GM23248 (cell line): ENCODE measurements at places on chromosomes 6 and 20.

GRCh38 chr20:51265361-51265760 is 242.5 kb upstream of the KCNG1 start:
- no peak for DNase-seq

DNA sequence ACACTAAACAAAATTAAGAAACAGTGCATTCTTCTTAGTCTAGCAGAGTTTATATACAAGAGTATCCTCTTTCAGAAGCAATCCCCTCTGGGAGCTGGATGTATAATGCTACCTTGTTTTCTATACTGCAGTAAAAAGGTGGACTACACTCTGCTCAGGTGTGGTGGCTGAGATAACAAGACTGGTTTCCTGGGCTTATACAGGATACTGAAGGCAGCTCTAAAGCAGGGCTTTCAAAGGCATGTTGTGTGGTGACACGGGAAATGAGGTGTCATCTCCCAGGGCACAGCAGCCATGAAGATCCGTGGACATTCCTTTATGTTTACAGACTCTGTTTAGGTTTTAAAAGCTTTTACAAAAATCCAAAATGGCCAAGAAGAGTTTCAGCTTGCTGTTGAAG is 136.7 kb downstream of the MAP3K4 start:
- DNase-seq, result no peak

GRCh38 chr6:169556758-169557548 is 144.9 kb downstream of the WDR27 start:
- no peak for DNase-seq

DNA sequence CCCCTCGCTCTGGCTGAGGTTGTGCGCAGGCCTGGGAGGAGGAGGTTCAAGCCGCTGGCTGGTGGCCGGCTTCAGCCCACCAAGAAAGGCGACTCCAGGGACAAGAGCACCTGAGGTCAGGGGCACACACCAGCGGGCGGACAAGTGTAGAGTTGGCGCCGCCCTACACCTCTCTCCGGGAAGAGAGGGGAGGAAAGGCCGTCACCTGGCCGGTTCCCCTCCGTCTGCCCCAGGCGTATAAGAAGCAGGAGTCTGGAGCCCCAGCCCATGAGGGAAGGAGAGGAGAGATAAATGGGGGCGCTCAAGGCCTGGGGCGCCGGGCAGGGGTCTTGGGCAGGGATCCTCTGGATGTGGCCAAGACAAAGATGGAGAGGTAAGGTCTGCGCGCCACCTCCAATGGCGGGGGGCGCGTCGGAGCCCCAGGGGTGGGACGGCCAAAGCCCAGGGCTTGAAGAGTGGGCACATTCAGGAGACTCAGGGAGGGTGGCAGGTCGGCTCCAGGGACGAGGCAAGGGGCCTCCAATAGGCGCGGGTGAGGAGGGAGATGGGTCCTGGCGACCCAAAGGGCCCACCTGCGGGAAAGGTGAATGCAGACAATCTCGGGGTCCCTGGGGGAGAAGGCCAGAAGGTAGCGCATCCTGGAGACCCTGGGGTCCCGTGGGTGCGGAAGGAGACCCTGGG is 826 bp downstream of the RIMS4 start:
- no peak for DNase-seq

- no peak for DNase-seq
Measured at GRCh38 chr6:63263444-63263843, 52.2 kb downstream of the FKBP1C start.

DNA sequence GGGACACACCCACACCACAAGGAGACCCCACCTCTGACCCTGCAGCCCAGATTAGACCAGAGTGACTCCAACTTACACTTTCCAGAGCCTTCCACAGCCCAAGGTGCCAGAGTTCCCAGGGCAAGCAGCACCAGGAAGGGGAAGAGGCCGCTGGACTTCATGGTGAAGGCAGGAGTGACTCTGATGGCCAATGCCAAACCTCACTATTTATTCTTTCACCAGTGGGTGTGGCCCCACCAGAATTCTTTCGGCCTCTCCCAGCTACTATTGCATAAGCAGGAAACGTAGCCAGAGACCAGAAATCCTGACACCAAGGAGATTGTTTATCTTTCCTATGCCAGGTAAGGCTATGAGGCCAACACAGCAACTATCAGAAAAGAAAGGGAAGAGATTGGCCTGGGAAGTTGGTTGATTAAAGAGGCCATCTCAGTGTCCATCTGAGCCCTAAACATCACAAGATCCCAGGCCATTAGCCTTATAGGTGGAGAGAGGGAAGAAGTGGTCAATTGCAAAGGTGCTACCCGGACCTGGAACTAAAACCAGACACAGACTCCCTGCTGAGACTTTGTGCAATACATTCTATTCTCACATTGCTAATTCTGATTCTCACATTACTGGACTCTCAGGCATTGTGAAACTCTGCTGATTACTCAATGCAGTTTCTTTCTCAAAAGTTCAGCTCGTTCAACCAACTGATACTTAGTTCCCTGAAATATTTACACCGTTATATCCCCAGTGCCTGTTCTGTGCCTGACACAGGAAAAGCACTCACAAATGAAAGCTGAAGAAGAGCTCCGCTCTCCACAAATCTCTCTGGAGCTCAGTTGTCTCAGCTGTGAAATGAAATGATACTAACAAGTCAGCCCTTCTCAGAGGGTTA is at the start of gene SLPI:
SLPI (minus strand) TSS at position 182 of the 880 bp plus-strand sequence; CDS start at position 161, 21 bp downstream.
- DNase-seq, result peak; percentile 76

GRCh38 chr6:46909371-46909770 is 12.4 kb downstream of the ADGRF5 start:
- peak; percentile 21 for DNase-seq

GRCh38 chr6:44266347-44266746 is 996 bp upstream of the NFKBIE start:
- no peak for DNase-seq

- no peak for DNase-seq
Measured at GRCh38 chr20:53557130-53557529, 36.5 kb downstream of the ZNF217 start.

DNA sequence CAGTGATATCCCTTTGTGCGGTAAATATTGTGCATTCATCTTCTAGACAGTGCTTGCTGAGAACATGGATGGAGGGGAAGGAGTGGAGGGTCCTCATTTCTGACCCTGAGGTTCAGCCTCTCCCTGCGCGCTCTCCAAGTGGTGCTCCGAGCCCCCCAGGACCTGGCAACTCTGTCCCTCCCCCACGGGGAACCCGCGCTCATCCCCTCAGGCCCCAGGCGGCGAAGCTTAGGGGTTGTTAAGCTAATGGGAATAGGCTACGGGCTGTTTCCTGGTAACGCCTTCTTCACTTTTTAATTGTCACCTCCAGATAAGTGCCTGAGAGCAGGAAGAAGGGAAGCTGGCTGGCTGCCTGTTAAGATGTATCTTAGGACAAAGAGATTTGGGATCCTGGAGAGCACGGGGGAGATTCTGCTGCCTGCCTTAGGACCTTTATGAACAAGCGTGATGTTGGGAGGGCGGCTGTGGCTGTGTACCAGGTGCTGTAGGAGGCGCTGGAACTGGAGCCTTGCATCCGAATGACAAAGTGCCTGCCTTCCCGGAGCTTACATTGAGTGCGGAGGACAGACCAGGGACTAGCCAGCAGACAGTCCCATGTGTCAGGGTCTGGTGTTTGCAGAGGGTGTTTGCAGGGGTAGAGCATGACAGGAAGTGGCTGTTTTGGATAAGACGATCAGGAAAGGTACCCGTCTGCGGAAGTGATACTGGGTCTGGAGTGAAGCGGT is 11.7 kb downstream of the TSHZ2 start:
- DNase-seq, result no peak

DNA sequence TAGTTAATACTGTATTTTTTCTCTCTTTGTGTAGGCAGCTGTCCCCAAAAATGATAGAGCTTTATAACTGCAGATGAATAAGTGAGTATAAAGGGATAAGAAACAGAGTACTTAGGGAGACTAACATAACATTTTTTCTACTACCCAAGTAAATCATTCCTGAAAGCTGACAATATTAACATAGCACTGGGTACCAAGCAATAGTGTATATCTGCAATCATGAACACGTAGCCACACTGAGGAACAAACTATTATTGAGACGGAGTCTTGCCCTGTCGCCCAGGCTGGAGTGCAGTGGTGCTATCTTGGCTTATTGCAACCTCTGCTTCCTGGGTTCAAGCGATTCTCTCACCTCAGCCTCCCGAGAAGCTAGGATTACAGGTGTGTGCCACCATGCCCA is 105.9 kb downstream of the SESN1 start:
- DNase-seq, result no peak

GRCh38 chr20:51108638-51109363 is 85.9 kb upstream of the KCNG1 start:
- DNase-seq, result no peak

DNA sequence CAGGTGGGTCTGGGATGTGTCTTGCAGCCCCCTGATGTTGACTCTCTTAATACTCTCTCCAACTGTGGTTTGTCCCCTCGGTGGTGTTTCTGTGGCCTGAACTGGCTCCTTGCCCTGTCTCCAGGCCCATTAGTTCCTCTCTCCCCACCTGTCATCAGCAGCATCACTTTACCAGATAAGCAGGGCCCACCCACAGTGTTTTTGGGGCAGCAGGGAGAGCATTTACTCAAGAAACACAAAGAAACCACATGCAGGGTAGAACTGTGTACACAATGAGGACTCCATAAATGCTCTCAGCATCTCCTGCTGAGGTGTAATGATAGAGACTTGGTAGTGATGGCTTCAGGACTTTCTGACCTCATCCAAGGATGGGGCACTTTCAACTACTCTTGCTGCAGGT is 20.2 kb upstream of the MRPS18A start:
- no peak for DNase-seq

- DNase-seq, result no peak
Measured at GRCh38 chr6:79157961-79158644, 76.4 kb downstream of the HMGN3 start.

- no peak for DNase-seq
Measured at GRCh38 chr6:33343953-33344611, 26.5 kb upstream of the ZBTB22 start.

- DNase-seq, result peak; percentile 86
Measured at GRCh38 chr6:52538901-52539354, 37.9 kb downstream of the TRAM2 start.

DNA sequence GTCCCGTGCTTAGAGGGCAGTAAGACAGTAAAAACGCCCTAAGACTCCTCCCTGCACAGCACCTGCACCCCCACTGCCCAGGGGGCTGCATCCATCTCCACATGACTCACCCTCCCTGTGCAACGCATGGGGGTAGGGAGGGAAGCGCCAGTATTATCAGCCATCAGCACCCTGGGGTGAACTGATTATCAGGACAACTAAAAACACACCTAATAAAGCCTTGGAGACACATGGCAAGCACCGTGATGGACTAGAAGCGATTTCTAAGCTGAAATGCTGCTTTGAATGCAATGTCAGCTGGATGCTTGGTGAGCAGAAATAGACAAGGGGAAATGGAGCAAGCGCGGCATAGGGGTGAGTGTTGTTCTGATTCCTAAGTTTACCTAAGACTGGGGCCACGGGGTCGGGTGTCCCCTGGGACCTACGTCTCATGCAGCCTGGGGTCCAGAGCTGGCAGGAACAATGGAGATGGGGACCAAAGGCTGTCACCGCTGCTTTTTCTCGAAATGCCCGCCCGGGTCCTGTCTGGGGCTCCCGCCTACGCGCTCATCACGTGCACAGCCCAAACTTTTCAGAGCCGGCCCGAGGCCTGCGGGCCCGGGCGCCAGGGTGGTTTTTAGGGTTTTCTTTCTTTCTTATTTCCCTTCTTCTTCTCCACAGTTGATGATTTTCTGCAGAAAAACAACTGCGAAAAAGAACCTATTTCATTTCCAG is 702 bp upstream of the TNFAIP3 start:
- DNase-seq, result no peak

DNA sequence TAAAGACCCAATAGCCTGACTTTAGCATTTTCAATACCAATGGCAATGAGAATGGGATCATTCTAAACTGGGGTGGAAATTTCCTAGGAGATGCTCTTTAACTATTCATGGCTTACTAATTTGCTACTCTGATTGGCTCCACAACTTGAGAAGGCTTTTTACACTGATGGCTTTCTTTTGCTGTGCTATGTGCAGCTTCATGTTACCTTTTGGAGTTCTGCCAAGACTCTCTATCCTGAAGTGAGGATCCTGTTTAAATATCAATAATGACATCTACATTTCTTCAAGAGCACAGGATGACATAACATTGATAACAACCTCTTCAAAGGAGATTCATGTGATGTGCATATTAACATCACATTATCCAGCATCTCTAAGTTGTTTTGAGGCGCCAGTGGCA is 43.4 kb upstream of the SIRPG start:
- DNase-seq, result no peak

- DNase-seq, result no peak
Measured at GRCh38 chr6:89487864-89488263, 54.9 kb downstream of the ANKRD6 start.

DNA sequence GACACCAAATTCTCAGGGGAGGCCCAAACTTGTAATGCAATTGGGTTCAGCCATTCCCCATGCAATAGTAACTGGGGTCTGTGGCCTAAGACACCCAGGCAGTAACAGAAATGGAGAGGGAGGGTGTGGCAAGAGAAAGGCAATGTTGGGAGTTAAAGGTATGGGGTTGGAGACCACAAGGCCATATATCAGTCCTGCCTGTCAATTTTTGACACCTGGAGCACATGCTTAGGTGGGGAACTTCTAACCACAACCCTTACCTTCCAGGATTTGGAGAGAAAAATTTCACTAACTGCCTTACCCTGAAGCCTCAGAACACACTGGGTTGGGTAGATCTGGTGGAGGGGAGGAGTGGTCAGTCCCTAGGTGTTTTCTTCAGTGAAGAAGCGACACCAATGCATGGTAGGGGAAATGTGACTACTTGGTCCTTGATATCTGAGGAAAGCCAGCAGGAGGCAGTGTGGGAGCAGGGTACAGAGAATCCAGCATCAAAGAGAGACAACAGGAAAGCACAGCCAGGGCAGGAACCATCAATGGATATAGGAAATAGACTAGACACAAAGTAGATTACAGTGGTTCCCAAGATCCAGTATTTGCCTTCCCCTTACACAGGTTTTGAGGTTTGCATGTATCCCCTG is 6.8 kb upstream of the USP49 start:
- DNase-seq, result peak; percentile 42

- DNase-seq, result no peak
Measured at GRCh38 chr6:139960671-139961070, 586.2 kb upstream of the CITED2 start.

DNA sequence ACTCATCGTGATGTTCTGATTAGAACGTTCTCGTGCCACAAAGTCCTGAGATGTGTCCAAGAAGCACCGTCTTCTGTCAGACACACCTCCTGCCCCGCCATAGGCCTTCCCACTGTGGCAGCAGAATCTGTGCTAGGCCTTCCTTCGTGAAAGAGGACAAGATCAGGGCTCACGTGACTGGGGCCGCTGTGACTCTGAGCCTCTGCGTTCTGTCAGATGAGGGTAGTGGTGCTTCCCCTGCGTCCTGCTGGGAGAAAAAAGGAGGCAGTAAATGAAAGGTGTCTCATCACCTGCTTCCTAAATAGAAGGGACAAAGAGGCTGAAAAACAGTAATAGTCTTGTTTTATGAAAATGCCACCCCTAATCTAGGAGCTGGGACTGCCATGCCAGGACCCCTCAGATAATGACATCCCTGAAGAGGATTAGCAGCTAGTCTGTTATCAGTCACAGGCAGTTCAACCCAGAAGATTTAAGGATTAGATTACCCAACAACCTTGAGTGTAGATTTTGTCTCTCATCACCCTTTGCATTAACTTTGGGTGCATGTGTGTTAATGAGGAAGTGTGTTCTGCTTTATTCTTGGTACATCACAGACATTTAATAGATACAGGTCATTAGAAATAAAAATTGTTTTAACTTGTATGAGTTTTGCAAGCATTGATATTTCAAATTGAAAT is 4.1 kb downstream of the DNAJC5 start:
- DNase-seq, result no peak

- DNase-seq, result peak; percentile 29
Measured at GRCh38 chr6:12196326-12196936, 93.7 kb upstream of the EDN1 start.
